A549 treated with Hydrocortisone at 1 μM for 4 hours (cell line): ENCODE measurements at places on chromosomes 6 and 20. TPM values are rescaled to one million over a fixed set of nuclear protein-coding genes. Genes with fewer than 3 reads are reported as not detected.

Gene SLC22A3
- total RNA-seq, result 47.2 to 57.5 TPM (median 53.1 TPM) in 5 replicates

Gene FAM120B
- total RNA-seq, result 8.9 to 11.1 TPM (median 10.5 TPM) in 5 replicates

Gene CNR1
- total RNA-seq, result 1.3 to 1.9 TPM (median 1.7 TPM) in 5 replicates

Gene ZC2HC1B
- not detected in 5 replicates for total RNA-seq

Gene BPIFA2
- total RNA-seq, result 0.08 to 0.12 TPM (median 0.09 TPM) in 3 of 5 replicates, not detected in the others

Gene LY6G6D
- total RNA-seq, result not detected in 5 replicates

Gene DPPA5
- not detected in 5 replicates for total RNA-seq

Gene PSORS1C1
- 3.2 to 6.3 TPM (median 4.4 TPM) in 5 replicates for total RNA-seq

Gene TSPO2
- 0.15 TPM in 1 of 5 replicates, not detected in the others for total RNA-seq

Gene WFDC5
- not detected in 5 replicates for total RNA-seq

Gene GNAS-AS1
- total RNA-seq, result not detected in 5 replicates

Gene TAGAP
- not detected in 5 replicates for total RNA-seq

Gene SCGN
- total RNA-seq, result 0.17 to 0.36 TPM (median 0.21 TPM) in 5 replicates

Gene LY6G6F
- not detected in 5 replicates for total RNA-seq

Gene ADGRG6
- total RNA-seq, result 43.1 to 79.0 TPM (median 64.0 TPM) in 5 replicates

Gene CCND3
- total RNA-seq, result 121 to 173 TPM (median 155 TPM) in 5 replicates

Gene LIME1
- 5.0 to 9.8 TPM (median 8.9 TPM) in 5 replicates for total RNA-seq

Gene PTK6
- 2.7 to 3.6 TPM (median 2.9 TPM) in 5 replicates for total RNA-seq

Gene SLC22A7
- total RNA-seq, result not detected in 5 replicates

Gene RBPJL
- not detected in 5 replicates for total RNA-seq

Gene TRIM10
- total RNA-seq, result not detected in 5 replicates

Gene COQ3
- 10.1 to 11.7 TPM (median 11.0 TPM) in 5 replicates for total RNA-seq

Gene SEL1L2
- total RNA-seq, result not detected in 5 replicates

Gene BEND6
- 0.65 to 0.92 TPM (median 0.88 TPM) in 5 replicates for total RNA-seq

Gene CLVS2
- 0.08 to 0.26 TPM (median 0.17 TPM) in 5 replicates for total RNA-seq

Gene NMBR
- total RNA-seq, result not detected in 5 replicates

Gene UTRN
- 3.9 to 12.8 TPM (median 8.6 TPM) in 5 replicates for total RNA-seq

Gene LGSN
- 2.0 to 3.0 TPM (median 2.4 TPM) in 5 replicates for total RNA-seq

Gene TRIM40
- total RNA-seq, result not detected in 5 replicates

Gene ECT2L
- not detected in 5 replicates for total RNA-seq

Gene AK9
- 0.88 to 1.9 TPM (median 1.0 TPM) in 5 replicates for total RNA-seq

Gene PSMF1
- total RNA-seq, result 213 to 231 TPM (median 218 TPM) in 5 replicates

Gene DEFB132
- not detected in 5 replicates for total RNA-seq

Gene GRIK2
- 0.29 to 0.47 TPM (median 0.36 TPM) in 5 replicates for total RNA-seq

Gene ENPP4
- 0.20 to 0.38 TPM (median 0.27 TPM) in 5 replicates for total RNA-seq

Gene TAF4
- 13.9 to 18.9 TPM (median 16.9 TPM) in 5 replicates for total RNA-seq

Gene CEP57L1
- total RNA-seq, result 6.0 to 9.9 TPM (median 8.6 TPM) in 5 replicates

Gene ZNF217
- 14.0 to 30.1 TPM (median 20.7 TPM) in 5 replicates for total RNA-seq

Gene DST
- total RNA-seq, result 48.1 to 55.0 TPM (median 50.0 TPM) in 5 replicates

Gene RAB32
- total RNA-seq, result 32.5 to 46.2 TPM (median 42.2 TPM) in 5 replicates

Gene GUCA1A
- not detected in 5 replicates for total RNA-seq

Gene HLA-DQA2
- total RNA-seq, result not detected in 5 replicates

Gene HLA-DQB1
- not detected in 5 replicates for total RNA-seq
